Stimulated activated CD4-positive, alpha-beta T cell treated with anti-CD3 and anti-CD28 coated beads, Interleukin-15, amount 100 ng/mL, for 24 hours (primary cell): ENCODE measurements at places on chromosomes 3 and 15.

GRCh38 chr3:99823723-99824711 is 6.4 kb downstream of the CMSS1 start:
- DNase-seq: no peak

DNA sequence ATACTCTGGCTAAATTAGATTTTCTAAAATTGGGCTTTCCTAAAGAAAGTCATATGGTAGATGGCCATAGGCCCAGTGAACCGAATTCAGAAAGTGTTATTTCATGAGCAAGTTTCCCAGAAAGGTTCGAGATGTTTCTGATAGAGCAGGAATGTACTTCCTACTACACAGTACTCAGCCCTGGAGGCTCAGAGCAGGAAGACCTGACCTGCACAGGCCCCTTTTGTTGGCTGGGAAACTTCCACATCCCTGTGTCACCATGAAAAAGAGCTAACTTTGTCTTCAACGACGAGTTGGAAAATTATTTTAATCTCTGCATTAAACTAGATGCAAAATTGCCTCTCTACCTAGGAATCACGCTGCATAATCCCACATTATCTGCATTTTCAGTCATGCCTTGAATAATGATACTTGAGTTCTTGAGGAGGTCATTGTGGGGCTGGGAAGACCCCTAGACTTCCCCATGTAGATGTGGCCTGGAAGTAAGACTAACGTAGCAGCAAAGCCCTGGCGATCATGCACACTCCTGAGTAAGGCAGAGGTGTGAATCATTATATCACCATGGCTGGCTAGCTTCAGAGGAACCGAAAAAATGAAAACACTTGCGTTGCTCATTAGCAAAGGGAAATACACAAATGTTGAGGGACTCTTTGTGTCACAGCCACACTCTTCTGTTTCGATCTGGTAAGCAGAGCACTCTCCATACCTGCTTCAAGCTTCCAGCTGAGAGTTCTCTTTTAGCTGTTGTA is 47.1 kb downstream of the CMTM7 start:
- peak; percentile 45 for DNase-seq

DNA sequence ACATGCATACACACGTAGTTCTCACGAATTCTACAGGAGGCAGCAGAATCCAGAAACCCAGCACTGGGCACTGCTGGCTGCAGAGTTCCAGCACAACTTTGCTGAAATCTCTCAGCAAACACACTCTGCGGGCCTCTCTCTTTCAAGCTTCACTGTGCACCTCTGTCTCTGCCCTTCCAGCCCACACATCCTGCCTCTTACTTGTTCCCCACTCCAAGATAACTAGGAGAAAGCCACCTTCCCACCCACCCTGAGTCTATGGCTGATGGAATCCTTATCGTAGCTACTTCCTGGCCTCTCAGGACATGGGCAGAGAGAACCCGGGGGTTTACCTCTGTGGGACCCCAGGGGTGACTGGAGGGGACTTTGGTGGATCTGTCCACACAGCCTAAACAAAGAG is 11.9 kb downstream of the ANP32A start:
- DNase-seq: no peak

GRCh38 chr3:56610669-56611335 is 53.8 kb downstream of the CCDC66 start:
- DNase-seq: no peak

DNA sequence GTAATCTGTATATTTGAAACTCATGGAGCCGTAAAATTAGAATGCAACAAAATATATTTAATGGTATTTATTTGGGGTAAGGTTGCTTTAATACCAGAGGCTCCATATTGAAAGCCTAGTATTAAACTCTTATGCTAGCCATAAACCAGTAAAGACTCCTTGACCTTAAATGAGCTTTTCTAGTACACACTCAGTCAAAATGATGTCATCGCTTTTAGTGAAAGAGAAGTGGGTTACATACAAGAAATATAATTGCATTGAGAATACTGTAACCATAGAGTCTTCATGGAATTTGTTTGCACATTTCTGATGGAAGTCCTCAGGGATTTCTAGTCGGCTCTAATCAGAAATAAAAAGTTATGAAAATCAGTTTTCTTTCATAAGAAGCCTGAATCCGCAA is 757.6 kb downstream of the GBE1 start:
- no peak for DNase-seq

DNA sequence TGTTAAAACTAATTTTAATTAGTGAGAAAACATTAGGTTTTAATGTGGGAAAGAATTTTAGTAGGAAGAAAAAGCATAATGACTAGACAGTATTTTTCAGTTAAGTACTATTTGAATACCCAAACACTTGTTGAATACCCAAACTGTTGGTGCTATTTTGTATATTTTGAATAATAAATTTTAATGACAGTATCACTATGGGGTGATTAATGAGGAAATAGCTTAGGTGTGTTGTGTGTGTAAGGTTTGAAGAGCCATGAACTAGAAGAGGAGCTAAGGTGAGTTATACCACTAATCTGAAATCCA is 4.7 kb upstream of the EBLN2 start:
- no peak for DNase-seq

DNA sequence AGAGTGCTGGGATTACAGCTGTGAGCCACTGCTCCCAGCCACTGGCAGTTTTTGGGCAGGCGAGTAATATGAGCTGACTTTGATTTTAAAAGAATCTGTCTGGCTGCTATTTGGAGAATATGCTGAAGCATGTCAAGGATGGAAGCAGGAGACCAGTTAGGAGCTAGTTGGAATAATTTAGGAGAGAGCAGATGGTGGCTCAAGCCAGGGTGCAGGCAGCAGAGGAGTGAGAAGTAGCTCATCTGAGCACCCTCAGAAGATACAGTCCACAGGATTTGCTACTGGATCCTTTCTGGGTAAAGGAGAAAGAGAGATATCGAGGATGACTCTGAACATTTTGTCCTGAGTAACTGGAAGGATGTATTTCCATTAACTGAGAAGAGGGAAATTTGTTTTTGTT is 30.4 kb upstream of the BDH1 start:
- DNase-seq: no peak
